ENCODE measurements at places on chromosomes 12 and 14.

GRCh38 chr14:99674776-99675381, 9.2 kb upstream of the CYP46A1 start:
- no peak for DNase-seq

DNA sequence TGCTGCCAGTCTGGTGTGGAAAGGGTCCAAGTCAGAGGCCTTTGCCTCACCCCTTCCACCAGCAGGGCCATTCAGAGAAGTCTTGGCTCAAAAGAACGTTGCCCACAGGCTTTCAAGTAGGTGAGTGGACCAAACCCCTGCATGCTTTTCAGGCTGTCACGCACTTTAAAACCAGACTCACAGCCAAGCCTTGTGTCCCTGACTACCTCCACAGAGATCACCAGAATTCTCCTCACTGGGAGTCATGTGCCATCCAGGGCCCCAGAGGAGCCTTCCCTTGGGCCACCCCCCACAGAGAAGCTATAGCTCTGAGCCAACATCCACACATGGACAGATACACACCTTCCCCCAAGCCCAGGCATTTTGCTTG, 283.1 kb downstream of the DPF3 start:
- DNase-seq = no peak

- DNase-seq = no peak
Measured at GRCh38 chr12:88401155-88401554, 179.1 kb downstream of the KITLG start.

- DNase-seq = no peak
Measured at GRCh38 chr12:98606359-98606988, 13.0 kb downstream of the SLC25A3 start.

GRCh38 chr14:57071639-57072038, 197.1 kb downstream of the EXOC5 start:
- DNase-seq = no peak

DNA sequence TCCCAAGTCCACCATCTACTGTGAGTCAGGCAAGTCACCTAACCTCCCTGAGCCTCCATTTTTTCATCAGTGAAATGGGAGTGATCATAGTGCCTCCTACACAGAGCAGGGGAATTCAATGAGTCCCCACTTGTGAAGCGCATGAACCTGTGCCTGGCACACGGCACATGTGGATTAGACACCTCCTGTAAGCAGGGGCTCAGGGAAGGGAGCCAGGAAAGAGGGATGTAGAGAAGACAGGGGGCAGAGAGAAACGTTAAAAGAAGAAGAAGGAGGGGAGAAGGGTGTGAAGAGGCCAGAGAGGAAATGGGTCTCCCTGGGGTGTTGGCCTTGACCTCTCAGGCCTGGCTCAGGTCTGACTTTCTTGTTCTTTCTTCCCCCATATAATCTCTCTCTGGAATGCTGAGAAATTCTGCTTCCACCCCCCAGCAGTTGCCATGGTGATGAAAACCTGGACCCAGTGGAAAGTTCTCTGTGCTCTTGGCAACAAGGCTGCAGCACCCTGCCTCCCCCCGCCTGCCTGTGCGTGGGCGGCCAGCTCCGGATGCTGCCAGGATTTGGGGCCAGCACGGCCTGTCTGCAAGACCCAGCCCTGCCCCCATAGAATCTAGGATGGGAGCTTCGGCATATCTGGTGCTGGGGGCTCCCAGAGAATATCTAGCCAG, 94.5 kb downstream of the CALM1 start:
- DNase-seq = no peak

DNA sequence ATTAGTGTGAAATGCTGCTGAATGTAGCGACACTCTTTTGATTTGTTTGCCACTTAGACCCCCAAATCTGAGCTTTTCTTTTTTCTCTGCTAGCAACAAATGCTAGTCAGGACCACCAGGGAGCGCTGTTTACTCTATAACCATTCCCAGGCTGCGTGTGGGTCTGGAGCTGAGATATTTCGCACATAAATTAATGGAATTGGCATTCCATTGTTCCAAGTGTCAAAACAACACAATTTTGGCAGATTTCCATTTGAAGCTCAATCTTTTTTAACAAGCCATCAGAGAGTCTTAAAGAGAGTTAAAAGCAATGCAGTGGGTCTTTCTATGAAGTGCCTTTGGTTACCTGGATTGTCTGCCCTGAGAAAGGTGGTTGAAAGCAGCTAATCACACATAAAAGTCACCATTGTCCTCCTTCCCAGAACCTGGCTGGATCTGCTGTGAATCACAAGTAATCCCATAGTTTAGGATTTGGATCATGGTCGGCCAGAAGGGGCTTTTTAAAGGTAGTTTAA, 7.4 kb upstream of the TMEM132C start:
- no peak for DNase-seq

DNA sequence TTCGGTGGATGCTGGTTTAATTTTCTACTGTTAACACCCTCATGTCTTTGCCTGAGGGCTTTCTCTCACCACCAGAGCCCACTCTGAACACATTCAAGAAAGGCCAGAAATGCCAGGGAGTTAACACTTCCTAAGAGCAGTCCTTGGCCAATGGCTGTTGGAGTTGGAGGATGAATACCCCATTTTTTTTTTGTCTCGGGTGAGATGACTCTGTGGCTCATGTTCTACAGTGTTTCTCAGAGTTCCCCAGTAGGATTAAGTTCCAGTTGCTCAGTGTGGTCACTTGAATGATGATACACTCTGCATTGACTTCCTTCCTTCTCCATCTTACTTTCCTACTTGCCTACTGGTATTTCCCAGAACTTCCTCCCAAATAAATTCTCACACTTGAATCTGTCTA, 65.8 kb downstream of the FOS start:
- no peak for DNase-seq

DNA sequence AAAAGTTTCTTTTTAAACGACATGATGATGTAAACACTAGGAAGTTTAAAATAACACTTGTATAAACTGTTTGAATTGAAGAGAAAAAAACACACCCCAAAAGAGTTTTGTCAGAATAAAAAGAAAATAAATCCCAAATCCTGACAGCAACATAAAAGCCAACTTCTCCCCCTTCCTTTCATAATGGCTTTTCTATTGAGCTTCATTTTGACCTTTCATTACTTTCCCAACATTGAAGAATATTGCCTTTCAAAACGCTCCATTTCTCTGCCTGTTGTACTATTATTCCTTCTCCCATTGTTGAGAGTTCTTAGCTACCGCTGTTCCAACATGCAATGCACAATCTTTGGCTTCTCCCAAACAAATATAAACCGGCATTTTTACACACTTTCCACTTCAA, 448.5 kb downstream of the BCAT1 start:
- DNase-seq = no peak

- no peak for DNase-seq
Measured at GRCh38 chr14:103762541-103762940, 46.9 kb downstream of the ZFYVE21 start.

Measured in cortex of kidney (tissue), 1 donor.